Stimulated activated CD4-positive, alpha-beta T cell treated with anti-CD3 and anti-CD28 coated beads, Interleukin-12 subunit alpha, Interleukin-12 subunit beta, amount 100 ng/mL, for 48 hours (primary cell): ENCODE measurements at places on chromosomes 4 and X.

DNA sequence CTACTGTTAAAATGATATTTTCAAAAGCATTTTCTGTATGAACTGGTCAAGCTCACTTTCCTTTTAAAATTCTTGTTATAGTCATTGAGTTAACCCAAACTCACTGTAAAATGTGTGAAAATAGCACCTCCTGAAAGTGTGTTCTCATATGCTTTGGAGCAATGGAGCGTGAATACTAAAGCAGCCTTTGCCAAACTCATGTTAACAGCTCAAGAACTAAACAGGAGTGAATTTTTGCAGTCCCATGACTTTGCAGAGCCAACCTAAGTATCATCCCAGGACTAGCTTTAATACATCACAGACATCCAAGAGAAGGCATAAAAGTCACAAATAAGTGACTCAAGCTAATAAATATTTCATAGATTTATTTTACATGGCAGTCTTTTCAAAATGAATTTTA lies 2.3 kb downstream of the AMMECR1 start:
- DNase-seq = no peak

GRCh38 chrX:116628464-116628863 lies 165.7 kb upstream of the CT83 start:
- DNase-seq = no peak

DNA sequence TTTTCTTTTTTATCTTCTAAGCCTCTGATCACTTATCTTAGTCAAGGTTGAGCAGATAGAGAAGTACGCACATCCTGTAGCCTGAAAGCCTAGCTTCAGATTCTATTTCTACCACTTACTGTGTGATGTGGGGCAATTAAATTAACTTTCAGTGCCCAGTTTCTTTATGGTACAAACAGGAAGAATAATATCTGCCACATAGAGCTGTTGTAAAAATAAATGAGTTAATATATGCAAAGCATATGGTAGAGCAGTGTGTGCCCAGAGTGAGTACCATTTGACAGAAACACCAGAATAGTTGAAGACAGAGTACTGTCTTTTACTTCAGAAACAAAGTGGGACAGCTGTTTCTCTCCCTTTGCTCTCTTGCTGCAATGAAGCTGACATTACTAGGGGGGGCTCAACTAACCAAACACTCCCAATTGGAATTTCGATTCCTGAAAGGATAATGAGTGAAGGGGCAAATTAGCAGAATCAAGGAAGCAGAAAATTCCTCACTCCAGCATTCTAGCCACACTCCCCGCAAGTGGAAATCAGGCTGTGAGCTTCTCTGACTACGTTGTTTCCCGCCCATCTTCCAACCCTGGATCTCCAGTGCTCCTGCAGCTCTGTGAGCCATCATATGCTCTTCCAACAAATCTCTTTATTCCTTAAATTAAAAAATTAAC lies 80.4 kb downstream of the MAPK10 start:
- no peak for DNase-seq

DNA sequence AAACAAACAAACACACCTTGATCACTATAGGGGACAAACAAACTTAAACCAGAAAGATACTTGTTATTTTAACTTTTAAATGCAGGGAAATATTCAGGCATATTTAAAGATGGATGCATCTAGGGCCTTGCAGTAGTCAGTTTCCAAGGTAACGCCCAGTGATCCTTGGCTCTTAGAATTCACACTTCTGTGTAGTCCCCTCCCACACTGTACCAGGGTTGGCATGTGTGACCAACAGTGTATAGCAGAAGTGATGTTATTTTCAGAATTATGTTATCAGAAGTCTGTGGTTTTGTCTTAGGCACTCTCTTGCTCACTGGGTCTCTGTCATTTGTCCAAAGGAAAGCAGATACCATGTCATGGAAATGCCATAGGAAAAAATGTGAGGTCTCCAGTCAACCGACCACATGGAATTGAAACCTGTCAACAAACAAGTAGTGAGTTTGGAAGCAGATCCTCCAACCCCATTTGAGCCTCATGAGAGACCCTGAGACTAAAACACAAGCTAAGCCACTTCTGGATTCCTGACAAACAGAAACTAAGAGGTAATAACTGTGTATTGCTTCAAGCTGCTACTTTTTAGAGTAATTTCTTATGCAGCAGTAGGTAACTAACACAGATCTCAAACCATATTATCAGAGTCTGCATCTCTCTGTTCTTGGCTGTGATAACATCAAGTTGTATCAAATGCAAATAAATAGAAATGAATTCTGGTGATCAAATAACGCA lies 670.3 kb downstream of the KCTD8 start:
- DNase-seq = no peak

DNA sequence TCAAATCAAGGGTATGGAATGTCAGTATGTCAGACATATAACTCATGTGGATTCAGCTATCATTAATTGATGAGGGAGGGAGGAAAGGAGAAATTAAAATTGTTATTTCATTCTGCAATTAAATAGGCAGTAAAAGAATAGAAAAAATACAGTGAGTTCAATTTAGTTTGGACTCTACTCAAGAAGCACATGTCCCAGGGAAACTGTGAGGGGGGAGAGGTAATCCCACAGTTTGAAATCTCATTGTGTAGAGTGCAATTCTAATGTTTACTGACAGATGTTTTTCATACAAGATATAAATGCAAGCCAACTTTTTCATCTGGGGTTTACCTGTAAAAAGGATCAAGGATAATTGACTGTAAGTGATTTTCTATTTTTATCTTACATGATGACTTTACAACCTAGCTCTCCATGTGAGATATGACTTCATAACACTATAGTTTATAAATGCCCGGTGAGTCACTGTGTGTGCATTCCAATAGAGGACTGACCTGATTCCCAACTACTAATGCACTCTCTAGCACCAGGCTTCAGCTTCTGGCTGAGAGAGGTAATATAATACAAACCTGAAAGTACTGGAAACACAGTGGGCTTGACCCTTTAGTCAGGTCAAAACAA lies 35.2 kb upstream of the SCD5 start:
- DNase-seq = no peak

DNA sequence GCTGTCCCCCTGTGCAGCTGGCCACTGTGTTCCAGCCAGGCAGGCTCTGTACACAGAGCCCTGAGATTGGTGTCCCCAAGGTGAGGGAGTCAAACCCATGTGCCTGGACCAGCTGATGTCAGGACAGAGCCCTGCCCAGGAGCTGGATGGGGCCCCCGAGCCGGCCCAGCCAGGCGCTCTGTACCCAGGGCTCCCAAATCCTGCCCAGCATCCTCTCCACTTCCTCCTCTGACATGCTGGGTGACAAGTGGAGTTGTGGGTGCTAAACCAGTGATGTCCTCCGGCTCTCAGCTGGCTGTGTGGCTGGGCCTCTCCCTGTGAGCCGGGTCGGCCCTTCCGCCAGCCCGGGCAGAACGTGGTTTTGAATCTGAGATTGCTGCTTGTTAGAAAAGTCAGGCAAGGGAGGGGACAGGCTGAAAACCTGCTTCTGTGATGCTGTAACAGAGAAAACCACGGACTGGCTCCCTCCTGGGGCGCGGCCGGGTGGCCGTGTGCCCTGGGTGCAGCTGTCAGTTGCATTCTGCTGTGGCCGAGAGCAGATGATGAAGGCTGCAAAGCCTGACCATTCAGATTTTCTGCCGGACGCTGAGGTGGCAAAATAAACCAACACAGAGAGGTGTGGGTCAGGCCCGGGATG lies 7.9 kb upstream of the CPLX1 start:
- DNase-seq = no peak

- DNase-seq = no peak
These were observed 926.1 kb downstream of the ADGRL3 start for GRCh38 chr4:62126064-62126732.

DNA sequence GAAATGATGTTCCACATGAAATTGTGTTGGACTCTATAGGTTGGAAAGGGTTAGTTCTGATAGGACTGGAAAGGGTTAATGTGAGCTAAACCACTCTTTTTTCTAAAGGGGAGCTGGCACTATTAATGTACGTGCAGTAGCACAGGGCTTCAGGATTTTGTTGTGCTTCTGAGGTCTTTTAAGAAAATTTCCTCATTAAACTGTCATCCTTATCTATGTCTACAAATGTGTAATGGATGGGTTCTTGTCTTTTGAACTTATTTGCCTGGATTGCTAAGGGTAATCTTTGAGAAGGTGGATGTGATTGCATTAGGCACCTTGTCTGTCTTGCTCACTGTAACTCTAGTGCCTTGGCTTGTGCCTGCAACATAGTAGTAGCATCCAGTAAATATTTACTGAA lies 106.0 kb upstream of the SLC4A4 start:
- no peak for DNase-seq

- DNase-seq = no peak
These were observed 30.0 kb upstream of the TADA2B start for GRCh38 chr4:7013175-7013574.

DNA sequence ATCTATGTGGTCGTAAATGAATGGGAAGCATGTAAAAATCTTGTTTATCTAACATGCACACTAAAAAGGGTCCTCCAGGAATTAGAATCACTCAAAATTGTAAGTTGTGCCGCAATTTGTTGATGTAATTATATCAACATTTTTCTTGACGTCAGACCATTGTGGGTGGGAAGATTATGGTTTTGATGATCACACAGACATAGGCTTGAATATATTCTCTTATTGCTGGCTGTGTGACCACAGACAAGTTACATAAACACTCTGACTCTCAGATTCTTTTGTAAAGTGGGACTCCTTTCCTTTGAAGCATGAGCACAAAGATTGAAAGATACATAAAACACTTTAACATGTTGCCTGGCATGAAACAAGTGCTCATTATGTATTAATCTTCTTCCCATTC lies 51.5 kb downstream of the IL1RAPL1 start:
- DNase-seq = no peak

- no peak for DNase-seq
These were observed 57.4 kb downstream of the SCD5 start for GRCh38 chr4:82741188-82741587.

- no peak for DNase-seq
These were observed 591 bp upstream of the ACSL4 start for GRCh38 chrX:109733613-109734083.

GRCh38 chr4:160364217-160364616 lies 1261.3 kb downstream of the RAPGEF2 start:
- no peak for DNase-seq

- DNase-seq = no peak
These were observed 584.8 kb upstream of the AGA start for GRCh38 chr4:178026999-178027398.

GRCh38 chr4:87120411-87121162 lies 99.8 kb downstream of the KLHL8 start:
- no peak for DNase-seq

- no peak for DNase-seq
These were observed 24.0 kb downstream of the PLRG1 start for GRCh38 chr4:154526151-154526550.

- DNase-seq = peak; percentile 0
These were observed 69.2 kb upstream of the PNPLA4 start for GRCh38 chrX:7996414-7996813.

GRCh38 chr4:141132072-141132708 lies 1.1 kb downstream of the RNF150 start:
- DNase-seq = no peak

GRCh38 chr4:182929296-182929695 lies 12.1 kb upstream of the DCTD start:
- DNase-seq = no peak

GRCh38 chr4:187212446-187213080 lies 488.9 kb upstream of the FAT1 start:
- no peak for DNase-seq

- no peak for DNase-seq
These were observed 732.6 kb upstream of the LCORL start for GRCh38 chr4:18754180-18754579.

GRCh38 chrX:153441981-153442380 lies 3.9 kb downstream of the TREX2 start:
- no peak for DNase-seq

- no peak for DNase-seq
These were observed 33.1 kb downstream of the PDK3 start for GRCh38 chrX:24498181-24498580.

GRCh38 chrX:1118572-1119199 lies 93.8 kb downstream of the CRLF2 start:
- DNase-seq = no peak

- DNase-seq = no peak
These were observed 2.3 kb downstream of the GPR174 start for GRCh38 chrX:79146640-79147390.

GRCh38 chrX:1102786-1103185 lies 109.7 kb downstream of the CRLF2 start:
- no peak for DNase-seq

DNA sequence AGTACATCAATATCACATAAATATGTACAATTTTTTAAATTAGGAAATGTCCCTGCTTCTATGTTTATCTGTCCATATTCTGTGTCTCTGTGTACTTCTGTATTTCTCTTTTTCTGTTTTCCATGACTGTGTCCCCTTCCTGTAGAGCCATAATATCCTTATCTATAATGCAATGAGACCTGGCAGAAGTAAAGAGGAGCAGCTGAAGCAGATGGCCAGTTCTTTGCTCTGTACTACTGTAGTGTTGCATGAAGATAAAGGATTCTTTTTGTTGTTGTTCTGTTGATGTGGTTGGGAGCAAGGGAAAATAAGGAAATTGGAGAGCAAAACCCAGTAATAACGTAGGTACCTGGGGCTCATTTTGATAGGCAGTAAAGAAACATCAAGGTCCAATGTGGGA lies 301.7 kb downstream of the ADGRL3 start:
- no peak for DNase-seq

DNA sequence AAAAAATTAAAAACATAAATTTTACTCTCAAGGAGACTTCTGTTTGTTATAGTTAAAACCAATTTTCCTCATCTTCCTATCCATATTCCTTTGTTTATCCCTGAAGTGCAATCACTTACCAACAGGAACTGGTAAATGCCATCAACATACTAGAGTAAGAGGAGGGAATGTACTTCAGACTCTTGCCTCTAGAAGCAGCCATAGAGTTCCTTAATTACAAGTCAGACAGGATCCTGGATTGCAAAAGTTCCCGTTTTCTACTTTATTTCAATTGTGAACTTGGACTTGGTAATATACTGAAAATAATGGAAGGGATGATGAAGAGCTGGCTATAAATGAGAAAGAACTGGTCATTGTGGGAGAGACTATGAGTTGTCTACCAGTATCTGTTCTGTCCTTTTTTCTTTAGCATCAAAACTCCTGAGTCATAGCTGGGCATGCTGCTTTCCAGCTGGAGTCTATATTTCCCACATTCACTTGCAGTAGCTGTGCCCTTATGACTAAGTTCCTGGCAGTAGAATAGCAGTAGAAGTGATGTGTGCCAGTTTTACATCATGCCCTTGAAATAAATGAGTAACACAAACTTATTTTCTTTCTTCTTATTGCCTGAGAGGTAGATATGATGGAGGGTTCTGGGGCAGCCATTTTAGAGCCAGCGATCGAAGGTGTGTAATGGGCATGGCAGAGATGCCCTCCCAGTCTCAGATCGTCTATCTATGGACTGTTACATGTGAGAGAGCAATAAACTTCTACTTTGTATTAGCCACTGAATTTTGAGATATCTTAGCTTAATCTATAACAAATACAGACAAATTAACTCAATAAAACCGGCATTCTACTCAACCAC lies 26.8 kb upstream of the SPARCL1 start:
- no peak for DNase-seq

- DNase-seq = no peak
These were observed 341.4 kb upstream of the INTU start for GRCh38 chr4:127291316-127291715.
